IPS DF 6.9 (cell line): ENCODE measurements at places on chromosomes 13 and 19.

GRCh38 chr13:74409551-74409950, 275.3 kb upstream of the KLF12 start:
- DNase-seq = no peak

- no peak for DNase-seq
These were observed 597.5 kb upstream of the KLF12 start for GRCh38 chr13:74731731-74732130.

DNA sequence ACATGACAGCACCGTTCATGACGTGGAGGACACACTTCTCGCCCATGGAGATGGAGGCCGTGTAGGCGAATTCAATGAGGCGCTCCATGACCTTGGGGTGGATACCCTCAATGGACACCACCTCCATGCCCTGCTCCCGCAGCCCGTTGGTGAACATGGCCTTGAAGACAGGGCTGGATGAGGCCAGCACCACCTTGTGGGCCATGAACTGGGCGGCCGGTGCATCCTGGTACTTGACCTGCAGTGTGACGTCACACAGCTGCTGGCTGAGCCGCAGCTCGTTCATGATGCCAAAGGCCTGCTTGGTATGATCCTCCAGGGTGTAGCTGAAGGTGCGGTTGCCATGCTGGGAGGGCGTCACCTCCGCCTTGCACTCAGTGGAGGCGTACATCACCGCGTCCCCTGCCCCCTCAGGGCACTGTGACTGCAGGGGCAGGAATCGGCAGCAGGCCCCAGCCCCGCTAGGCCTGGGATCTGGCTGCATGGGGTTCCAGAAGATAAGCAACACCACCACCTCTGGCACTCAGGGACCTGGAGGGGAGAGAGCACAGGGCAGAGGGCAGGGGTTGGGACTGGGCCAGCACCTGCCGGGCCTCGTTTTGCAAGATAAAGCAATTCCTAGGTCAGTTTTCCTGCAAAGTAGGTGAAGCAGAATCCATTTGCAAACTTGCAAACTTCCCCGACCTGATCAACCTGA, 3.5 kb downstream of the KEAP1 start:
- DNase-seq = no peak

- no peak for DNase-seq
These were observed 184.2 kb downstream of the OXGR1 start for GRCh38 chr13:96810104-96810503.

DNA sequence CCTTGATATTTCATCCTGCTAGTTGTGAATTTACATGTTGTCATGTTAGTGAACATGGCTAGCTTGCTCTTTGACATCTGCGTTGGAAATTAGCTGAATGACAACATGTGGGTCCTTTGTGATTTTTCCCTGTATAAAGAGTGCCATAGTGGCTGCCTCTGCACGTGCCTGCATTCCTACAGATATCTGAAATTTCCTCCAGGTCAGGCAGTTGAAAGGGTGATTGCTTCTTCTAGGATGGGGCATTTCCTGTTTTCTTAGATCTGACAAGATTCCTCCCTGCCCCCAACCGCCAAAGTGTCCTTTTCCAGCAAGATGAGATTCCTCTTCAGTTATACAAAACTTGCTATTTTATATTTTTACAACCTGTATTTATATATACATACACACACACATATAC, 8.8 kb downstream of the ZNF525 start:
- DNase-seq = peak; percentile 25

- DNase-seq = no peak
These were observed 26.2 kb upstream of the WDFY2 start for GRCh38 chr13:51557875-51558612.

GRCh38 chr13:71935166-71935840, 68.3 kb upstream of the DACH1 start:
- DNase-seq = no peak

DNA sequence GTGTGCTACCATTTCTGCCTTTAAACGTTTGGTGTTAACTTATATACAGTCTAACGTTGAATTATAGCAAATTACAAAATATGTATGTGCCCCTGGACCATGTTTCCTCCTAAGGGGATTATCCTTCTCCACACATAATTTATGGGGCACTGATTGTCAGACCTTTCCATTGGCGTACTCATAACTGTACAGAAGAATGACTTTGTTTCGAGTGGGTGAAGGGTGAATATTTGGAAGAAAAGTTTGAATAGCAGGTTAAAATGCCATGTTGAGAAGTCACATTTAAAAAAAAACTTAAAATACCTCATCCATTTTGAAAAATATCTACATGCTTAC, 58.8 kb downstream of the SLC10A2 start:
- DNase-seq = no peak

DNA sequence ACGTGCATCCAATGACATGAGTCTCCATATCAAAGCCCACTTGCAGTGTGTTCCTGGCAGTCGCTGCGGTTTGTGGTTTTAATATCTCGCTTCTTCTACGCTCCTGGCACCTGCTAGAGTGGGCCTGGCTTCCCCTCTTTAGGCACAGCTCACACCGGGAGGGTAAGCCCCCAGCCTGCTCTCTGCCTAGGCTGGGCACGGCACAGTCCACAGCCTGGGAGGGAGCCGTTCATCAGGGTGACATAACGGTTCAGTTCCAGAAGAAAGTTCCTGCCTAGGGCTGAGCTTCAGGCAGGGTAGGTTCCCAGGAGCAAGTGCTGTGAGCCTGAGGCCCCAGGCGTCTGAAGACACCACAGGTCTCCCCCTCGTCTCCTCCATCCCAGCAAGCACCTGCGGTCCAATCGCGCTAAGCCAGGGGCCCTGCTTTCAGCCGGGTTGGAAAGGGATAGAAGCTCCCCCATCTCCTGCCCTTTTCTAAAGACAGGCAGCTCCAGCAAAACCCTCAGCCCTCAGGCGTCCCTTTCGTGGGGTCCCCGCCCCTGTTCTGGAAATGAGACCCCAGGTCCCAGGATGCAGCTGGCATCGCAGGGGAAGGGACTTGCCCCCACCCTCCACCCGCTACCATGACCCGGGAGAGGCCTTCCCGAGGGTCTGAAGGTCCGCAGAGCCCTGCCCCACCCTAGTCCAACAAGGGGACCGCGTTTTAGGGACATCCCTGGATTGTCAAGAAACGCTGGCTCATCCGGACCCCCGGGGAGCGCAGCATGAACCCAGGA, 121.6 kb upstream of the ZNF507 start:
- no peak for DNase-seq

DNA sequence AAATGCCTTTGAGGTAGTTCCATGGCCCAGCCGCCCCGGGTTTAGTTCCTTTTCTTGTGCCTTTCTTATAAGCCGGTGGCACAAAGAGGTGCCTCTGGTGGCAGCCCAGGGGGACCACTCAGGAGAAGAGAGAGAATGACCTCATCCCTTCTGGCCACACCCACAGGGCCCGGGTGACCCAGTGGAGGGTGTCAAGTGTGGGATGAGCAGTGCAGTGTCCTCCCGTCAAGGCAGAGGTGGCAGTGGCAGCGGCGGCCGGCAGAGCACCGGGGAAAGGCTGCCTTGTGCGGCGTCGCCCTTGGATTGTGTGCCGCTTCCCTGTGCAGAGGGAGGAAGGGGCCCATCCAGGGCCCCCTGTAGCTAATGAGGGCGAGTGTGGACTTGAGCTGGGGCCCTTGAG, 47.9 kb downstream of the KDM4B start:
- DNase-seq = no peak

DNA sequence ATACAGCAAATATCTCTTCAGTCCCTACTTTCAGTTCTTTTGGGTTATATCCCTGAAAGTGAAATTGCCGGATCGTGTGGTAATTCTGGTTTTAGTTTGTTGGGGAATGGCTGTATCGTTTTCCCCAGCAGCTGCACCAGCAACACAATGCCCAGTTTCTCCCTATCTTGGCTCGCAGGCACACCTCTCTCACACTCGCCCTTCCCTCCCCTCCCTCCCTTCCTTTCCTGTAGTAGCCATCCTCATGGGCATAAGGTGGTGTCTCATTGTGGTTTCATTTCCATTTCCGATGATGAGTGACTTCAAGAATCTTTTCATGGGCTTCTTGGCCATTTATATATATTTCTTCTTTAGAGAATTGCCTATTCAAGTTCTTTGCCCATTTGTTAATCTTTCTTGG, 8.6 kb upstream of the GPR18 start:
- DNase-seq = no peak

GRCh38 chr13:83086948-83087347, 795.3 kb downstream of the SLITRK1 start:
- no peak for DNase-seq

- DNase-seq = no peak
These were observed 41.6 kb downstream of the HSPH1 start for GRCh38 chr13:31119966-31120700.
